ENCODE measurements at places on chromosomes 2 and 18.

DNA sequence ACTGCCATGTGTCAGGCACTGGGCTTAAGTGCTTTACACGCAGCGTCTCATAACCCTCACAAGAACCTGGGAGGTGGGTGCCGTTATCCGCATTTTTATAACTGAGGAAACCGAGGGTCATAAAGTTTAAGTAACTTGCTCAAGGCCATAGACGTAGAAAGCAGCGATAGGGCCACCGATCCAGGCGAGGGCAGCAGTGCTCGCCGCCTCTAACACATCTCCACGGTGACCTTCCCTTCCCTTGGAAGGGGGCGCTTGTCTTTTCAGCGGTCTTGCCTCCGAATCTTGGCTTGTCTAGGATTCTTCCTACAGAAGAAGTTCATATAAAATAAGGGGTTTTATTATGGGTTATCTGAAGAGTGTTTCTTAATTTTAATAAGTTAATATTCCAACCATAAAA is 186.6 kb downstream of the GBX2 start:
- no peak for DNase-seq

DNA sequence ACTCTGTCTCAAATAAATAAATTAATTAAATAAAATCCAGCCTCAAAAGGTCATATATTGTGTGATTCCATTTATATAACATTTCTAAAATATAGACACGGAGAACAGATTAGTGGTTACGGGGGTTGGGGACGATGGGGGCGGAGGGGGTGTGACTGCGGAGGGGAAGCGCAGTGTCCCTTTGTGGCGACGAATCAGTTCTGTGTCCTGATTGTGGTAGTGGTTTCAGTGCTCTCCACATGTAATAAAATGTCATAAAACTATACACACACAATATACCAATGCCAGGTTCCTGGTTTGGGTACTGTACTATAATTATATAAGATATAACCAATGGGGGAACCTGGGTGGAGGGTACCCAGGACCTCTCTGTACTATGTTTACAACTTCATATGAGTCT is 186.4 kb downstream of the ANAPC1 start:
- no peak for DNase-seq

DNA sequence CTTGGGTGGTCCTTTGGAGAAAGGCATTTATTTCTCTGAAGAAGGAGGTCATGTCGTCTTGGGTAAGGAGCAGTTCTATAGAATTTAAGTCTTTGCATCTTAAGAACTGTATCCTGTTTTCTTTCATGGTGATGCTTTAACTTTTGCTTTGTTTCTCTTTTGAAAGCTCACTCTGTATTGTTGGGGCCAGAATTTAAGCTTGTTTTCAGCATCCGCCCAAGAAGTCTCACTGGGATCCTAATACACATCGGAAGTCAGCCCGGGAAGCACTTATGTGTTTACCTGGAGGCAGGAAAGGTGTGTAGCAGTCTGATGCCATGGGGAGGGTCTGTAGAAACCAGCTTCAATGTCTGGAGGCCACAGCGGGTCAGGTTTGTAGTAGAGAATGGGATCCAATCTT is 64.7 kb upstream of the TTC39C start:
- no peak for DNase-seq

DNA sequence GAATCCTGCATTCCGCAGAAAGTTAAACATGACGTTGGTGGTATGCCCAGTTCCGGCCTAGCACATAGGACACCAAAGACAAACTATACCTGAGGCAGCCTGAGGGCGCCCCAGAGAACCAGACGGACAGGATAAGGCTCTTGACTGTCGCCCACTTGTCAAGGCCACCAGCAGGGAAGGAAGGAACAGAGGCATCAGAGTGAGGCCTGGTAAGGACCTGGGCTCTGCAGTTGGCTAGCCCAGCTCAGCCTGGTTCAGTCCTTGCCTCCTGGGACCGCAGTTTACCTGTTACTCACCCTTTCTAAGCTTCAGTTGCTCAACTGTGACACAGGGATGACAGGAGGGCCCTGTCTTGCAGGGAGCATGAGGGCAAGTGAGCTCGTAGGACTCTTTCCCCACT is 82.1 kb downstream of the ACTR2 start:
- no peak for DNase-seq

DNA sequence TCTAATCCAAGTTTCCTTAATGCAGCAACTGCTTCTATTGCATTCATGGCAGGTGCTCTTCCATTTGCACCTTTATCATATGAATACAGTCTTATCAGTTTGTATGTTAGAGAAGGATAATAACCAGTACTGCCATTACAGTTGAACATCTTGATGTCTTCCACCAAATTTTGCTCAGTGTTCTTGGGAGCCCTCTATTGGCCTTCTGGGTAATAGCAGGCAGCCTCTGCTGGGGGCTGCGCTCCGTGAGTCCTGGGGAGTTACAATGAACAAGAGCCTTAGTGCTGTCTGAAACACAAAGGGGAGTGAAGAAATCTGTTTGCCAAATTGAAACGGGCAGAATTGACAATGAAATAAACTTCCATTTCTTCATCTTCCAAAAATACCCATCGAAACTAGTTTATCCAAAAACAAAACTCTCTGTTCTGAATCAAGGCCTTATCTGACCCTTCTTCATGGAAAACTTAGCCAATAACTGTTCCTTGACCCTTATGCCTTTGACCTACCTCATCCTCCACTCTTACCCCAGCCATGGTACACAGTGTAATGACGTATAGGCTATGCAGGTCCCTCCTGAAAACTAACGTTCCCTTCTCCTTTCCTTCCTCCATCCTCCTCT is 79.9 kb downstream of the ALK start:
- peak; percentile 42 for DNase-seq
